ENCODE measurements at places on chromosomes 2 and 18.

DNA sequence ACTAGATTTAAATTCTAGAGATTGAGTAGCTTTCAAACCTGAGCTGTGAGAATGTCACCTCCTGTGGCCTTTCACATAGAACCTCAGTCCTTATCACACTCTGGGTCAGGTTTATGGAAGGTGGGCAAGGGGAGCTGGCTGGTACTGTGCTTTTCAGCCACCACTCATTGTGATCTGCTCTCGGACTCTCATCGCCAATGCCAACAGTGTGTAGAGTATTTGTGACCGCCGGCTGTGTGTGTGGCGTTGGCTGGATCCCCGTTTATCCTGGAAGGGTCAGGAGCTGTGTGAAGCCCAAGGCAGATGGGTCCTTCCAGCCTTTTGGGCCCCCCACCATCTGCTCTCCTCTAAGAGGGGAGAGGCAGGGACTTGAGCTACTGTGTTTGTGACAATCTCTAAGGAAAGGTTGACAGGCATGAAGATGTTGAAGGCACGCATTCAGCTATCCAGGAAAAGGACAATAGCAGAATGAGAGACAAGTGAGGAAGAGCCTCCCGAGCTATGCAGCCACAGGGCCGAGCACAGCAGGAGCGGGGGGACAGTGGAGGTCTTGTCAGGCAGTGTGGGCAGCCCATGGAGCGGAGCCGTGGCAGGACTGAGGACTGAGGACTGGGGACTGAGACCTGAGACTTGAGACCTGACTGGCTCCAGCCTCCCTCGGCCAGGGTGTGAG lies 107.1 kb upstream of the TPO start:
- no peak for DNase-seq

DNA sequence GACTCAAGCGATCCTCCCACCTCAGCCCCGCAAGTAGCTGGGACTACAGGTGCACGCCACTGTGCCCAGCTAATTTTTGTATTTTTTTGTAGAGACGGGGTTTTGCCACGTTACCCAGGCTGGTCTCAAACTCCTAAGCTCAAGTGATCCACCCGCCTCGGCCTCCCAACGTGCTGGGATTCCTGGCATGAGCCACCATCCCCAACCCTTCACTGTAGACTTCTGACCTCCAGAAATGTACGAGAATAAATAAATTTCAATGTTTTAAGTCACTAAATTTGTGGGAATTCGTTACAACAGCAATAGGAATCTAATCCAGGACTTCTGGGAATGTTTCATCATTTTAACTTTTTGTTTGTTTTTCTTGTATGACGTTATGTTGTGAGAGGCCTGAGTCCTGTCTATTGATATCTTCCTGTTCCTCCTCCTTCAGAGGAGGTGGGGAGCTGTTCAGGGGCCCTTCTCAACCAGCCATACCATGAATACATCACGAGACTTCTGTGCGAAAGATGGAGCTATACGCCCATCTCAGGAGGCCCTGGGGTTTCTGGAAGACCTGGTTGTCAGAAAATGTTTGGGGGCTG lies 40.0 kb downstream of the TEX44 start:
- no peak for DNase-seq

- no peak for DNase-seq
These were observed 15.7 kb upstream of the MAT2A start for GRCh38 chr2:85523062-85523902.

GRCh38 chr2:26327291-26328272 lies 18.4 kb upstream of the SELENOI start:
- DNase-seq = no peak

GRCh38 chr2:171847627-171848026 lies 46.4 kb downstream of the SLC25A12 start:
- DNase-seq = no peak

DNA sequence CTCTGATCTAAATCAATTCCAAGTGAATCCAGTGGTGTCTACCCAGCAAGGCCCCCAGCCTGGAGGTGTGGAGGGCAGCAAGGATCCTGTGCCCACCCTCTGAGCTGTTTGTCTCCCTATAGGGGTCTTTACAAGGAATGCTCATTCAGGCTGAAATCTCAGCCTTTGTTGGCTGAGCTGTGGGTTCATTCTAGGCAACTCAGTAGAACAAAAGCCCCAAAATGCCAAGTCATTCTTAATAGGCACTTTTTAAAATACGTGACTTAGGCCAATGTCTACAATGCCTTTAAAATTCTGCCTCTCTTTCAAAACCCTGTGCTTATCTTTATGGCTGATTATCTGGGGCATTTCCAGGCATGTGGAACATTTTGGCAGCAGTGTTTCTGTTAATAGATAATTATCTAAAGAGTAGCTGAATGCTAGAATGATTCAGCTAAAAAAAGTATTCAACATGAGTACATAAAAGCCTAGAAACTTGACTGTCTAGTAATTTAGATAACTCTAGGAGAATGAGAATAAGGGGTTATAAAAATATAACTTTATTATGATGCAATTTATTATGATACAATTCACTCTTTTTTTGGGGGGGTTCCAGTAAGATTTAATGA lies 7.4 kb downstream of the UGT1A6 start:
- DNase-seq = no peak

GRCh38 chr18:76405280-76405679 lies 89.8 kb downstream of the ZNF516 start:
- no peak for DNase-seq
